Activated CD8-positive, alpha-beta T cell treated with anti-CD3 and anti-CD28 coated beads, Interleukin-2, amount 10 ng/mL, durations not matched to agents 7 days and 5 days (primary cell): ENCODE measurements at places on chromosomes 5 and 9. TPM values are rescaled to one million over a fixed set of nuclear protein-coding genes. Genes with fewer than 3 reads are reported as not detected.

GRCh38 chr5:142115937-142116614, 7.5 kb downstream of the NDFIP1 start:
- no peak for DNase-seq

GRCh38 chr5:142287096-142287972, 37.5 kb downstream of the SPRY4 start:
- no peak for DNase-seq

- no peak for DNase-seq
Observed at GRCh38 chr9:15069106-15069505, 158.9 kb upstream of the FREM1 start.

Gene SRD5A1
- 15.9 TPM for total RNA-seq

DNA sequence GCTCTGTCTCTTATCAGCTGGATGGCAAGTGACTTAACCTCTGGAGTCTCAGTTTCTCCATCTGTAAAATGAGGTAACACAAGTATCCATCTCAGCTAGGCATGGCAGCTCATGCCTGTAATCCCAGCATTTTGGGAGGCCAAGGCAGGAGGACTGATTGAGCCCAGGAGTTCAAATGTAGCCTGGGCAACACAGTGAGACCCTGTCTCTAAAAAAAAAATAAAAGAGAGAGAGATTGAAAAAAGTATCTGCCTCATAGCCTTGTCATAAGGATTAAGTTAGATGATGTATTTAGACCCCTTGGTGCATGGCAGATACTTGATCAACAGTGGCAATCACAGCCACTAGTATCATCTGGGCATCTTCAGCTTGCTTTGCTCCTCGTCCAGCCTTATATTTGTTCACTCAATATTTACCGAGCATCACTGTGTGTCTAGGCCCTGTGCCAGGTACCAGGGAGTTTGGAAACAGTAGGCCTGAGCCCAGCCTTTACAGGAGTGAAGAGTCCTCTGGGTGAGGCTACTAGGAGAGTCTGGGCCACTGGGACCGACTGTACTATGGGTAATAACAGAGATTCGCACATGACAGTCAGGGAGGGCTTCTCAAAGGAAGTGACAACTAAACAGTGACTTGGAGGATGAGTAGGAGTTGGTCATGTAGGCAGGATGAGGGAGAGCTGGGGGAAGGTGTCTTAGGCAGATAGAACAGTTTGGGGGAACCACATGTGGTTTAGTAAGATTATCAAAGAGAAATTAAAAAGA, 34.2 kb downstream of the CORO2A start:
- no peak for DNase-seq

DNA sequence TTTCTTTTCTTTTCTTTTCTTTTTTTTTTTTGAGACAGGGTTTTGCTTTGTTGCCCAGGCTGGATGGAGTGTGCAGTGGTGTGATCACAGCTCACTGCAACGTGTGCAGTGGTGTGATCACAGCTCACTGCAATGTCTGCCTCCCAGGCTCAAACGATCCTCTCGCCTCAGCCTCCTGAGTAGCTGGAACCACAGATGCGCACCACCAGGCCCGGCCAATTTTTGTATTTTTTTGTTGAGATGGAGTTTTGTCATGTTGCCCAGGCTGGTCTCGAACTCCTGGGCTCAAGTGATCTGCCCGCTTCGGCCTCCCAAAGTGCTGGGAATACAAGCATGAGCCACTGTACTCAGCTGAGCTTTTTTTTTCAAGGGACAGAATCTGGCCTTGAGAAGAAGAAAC, 36.8 kb upstream of the TJP2 start:
- DNase-seq: no peak

DNA sequence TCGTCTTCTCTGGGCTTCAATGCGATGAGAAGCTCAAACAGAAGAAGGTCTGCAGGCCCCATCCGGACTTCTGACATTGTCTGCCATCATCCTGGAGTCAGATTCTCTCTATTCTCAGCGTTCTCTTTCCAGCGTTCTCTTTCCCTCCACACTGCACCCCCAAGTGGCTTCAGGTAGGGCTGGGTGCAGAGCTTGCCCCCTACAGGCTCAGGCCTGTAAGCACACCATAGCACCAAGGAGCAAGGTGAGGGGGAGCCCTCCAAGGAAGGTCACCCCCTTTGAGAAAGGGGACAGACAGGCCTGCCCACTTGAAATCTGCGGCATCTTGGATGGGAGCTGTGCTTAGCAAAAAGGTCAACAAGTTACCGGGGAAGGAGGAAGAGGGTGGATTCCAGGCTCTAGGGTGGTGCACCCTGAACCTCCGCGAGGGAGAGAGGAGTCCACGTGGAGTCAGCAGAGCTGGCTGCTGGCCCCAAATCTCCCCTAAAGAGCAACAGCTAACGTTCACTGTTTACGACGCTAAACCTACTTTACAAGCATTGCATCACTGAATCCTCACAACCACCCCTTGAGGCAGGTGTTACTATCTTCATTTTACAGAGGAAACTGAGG, 27.5 kb downstream of the GPX3 start:
- DNase-seq: peak; percentile 46

DNA sequence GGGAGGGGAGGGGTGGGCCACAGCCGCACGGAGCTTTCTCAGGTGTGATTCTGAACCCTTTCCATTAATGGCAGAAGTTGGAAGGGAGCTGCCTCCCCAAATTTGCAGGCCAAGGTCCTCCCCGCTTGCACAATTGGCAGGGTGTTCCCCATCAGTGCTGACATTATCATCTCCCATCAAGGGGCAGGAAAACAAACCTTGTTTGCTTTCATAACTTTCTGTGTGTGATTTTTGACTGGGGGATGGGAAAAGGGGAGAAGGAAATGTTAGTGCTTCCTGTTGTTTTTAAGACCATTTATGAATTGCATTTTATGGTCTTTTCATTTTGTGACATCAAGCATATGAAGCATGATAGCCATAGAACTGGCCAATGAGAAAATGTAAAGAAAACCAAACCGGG, 242.2 kb downstream of the GOLPH3 start:
- no peak for DNase-seq

- no peak for DNase-seq
Observed at GRCh38 chr5:54882841-54883240, 102.6 kb downstream of the ESM1 start.

DNA sequence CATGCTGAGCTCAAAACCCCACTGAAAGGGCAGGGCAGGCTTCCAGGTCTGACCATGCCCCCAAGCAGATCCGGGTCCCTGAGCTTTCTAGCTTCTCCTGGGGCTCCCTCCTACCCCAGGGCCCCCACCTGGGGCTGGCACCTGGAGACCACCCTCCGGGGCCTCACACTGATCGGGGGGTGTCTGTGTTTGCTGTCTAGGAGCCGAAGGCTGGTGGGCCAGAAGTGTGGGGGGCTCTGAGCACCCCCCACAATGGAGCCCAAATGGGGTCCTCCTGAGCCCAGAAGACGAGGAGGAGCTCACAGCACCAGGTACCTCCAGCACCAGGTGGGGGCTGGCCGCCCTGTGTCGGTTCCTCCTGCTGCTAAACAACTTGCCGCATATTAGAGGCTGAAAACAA, 39.8 kb downstream of the LAMC3 start:
- no peak for DNase-seq

- peak; percentile 58 for DNase-seq
Observed at GRCh38 chr5:157431544-157432200, 28.3 kb upstream of the NIPAL4 start.

- no peak for DNase-seq
Observed at GRCh38 chr5:147751156-147751830, 31.2 kb downstream of the JAKMIP2 start.

Gene PCDHB11
- not detected for total RNA-seq

- DNase-seq: no peak
Observed at GRCh38 chr9:35014517-35014916, 25.0 kb downstream of the DNAJB5 start.

DNA sequence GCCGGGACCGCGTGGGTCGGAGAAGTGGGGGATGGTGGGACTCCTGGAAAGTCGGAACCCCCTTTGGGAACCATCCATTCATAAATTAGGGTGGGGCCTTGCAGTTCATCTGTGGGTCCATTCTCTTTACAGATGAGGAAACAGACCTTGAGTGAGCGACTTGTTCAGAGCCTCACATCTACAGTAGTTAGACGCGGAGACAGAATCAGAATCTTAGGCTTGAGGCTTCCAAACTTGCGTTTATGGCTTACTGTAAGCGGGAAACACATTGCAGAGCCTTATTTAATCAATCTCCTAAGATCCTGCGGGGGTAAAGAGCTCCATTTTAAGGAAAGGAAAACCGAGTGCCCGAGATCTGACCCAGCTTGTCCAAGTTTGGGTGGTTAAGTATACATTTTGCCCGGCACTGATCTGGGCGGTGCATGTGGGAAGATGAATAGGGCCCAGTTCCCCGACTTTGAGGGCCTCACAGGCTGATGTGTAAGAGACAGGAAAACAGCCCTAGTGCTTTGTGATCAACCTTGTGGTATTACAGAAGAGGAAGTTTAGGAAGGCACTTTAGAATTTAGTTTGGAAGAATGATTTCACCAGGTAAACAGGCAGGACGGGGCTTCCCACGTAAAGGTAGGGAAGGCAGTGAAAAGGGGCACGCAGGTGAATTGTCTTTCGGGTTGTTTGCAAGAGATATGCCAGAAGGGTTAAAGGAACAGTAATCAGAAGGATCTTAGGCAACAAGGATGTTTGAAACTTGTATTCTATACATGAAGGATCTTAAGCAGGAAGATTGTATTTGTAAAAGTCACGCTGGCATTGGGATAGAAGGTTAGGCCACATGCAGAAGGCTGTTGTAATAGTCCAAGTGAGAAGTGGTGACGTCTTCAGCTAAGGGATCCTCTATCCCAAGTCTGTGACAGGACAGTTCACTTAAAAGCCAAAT, 744 bp downstream of the TARS1 start:
- peak; percentile 43 for DNase-seq

Gene IL5
- total RNA-seq: 0.71 TPM

- no peak for DNase-seq
Observed at GRCh38 chr9:125893277-125893676, 146.1 kb downstream of the PBX3 start.

GRCh38 chr9:89593727-89594427, 10.9 kb upstream of the GADD45G start:
- DNase-seq: peak; percentile 80

- peak; percentile 68 for DNase-seq
Observed at GRCh38 chr9:72362680-72363139, 2.3 kb downstream of the ZFAND5 start.

Gene BARHL1
- not detected for total RNA-seq
